Right lung (tissue), 10 donors: ENCODE measurements at places on chromosomes 1 and 21.

GRCh38 chr1:76018045-76018444 is 56.5 kb upstream of the ST6GALNAC3 start:
- DNase-seq, result no peak

GRCh38 chr1:200153277-200154055 is 126.0 kb downstream of the NR5A2 start:
- DNase-seq, result no peak

- no peak for DNase-seq
Observed at GRCh38 chr1:34611571-34611970, 143.3 kb upstream of the GJB5 start.

- DNase-seq, result no peak
Observed at GRCh38 chr1:82346141-82346540, 545.4 kb downstream of the ADGRL2 start.

GRCh38 chr21:34984356-34985058 is 64.6 kb downstream of the RUNX1 start:
- no peak for DNase-seq

- no peak for DNase-seq
Observed at GRCh38 chr1:176205332-176205914, 1.7 kb downstream of the COP1 start.

- DNase-seq, result no peak
Observed at GRCh38 chr1:161197560-161198193, 1.2 kb downstream of the ADAMTS4 start.

GRCh38 chr1:184212649-184213314 is 161.3 kb downstream of the TSEN15 start:
- no peak for DNase-seq

- no peak for DNase-seq
Observed at GRCh38 chr1:210738256-210738655, 395.7 kb downstream of the KCNH1 start.
